ENCODE measurements at places on chromosomes 4 and X.

DNA sequence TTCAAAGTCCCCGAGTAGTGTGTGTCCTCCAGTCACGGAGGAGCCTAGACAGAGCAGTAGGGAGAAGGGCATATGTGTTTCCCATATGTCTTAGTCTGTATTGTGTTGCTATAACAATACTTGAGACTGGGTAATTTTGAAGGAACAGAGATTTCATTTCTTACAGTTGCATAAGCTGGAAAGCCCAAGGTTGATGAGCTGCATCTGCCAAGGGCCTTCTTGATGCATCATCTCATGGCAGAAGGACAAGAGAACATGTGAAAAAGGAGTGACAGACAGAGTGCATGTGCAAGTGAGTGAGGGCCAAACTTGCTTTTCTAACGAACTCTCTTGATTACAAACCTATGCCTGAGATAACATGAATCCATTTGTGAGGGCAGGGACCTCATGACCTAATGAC lies 243.4 kb downstream of the ARHGAP10 start:
- no peak for DNase-seq

GRCh38 chr4:173943547-173943946 lies 339.9 kb downstream of the FBXO8 start:
- DNase-seq: no peak

- DNase-seq: no peak
These were observed 145.5 kb upstream of the NPY2R start for GRCh38 chr4:155062948-155063347.

- no peak for DNase-seq
These were observed 614.4 kb upstream of the NR3C2 start for GRCh38 chr4:149056615-149057014.

DNA sequence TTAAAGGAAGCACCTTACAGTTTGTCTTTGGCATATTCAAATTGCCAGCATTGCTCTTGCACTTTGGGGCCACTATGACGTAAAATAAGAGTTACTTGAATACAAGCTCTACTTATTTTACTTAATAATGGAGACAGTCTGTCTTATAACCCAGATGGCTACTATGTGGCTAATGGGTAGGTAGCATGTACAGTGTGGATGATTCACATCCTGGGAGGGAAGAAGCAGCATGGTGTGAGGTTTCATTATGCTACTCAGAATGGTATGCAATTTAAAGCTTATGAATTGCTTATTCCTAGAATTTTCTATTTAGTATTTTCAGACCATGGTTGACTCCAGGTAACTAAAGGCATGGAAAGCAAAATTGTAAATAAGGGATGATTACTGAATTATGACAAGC lies 761.8 kb upstream of the ATOH1 start:
- DNase-seq: no peak

DNA sequence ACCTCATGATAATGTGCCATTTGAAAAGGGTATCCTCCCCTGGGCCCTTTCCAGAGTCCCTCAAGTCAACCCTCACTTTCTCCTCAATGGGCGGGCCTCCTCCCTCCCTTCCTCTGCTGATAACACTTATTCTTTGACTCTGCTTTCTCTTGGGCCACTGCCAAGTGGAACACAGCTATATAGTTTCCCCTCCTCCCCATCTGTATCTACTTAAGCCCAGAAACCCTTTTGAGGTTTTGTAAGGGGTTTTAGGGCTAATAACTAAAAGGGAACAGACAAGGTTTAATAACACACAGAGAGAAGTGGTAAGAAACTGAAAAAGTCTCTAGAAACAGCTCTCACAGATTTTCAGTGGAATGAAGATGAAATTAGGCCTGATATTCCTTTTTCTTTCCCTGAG lies 116.7 kb downstream of the GPC3 start:
- DNase-seq: no peak

- no peak for DNase-seq
These were observed 7.4 kb upstream of the HS3ST1 start for GRCh38 chr4:11436084-11436483.

- DNase-seq: no peak
These were observed at the start of gene LIMCH1 for GRCh38 chr4:41538017-41538733. LIMCH1 (plus strand) TSS chr4:41538157; CDS start chr4:41605996, 67,839 bp downstream.

DNA sequence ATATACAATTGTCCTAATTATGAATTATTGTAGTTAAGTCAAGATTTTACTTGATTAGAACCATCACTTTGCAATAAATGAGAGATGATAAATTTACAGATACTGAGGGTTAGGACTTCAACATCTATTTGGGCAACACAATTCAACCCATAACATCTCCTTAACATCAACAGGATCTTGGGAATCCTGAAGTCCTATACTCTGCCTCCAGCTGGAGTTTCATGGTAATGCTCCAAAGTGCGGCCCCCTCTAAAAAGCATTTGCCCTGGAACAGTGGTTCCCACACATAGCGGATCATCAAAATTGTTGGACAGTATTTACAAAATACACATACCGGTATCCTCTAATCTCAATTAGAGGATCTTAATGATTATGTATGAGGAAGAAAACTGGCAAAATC lies 618.6 kb downstream of the CENPC start:
- no peak for DNase-seq

DNA sequence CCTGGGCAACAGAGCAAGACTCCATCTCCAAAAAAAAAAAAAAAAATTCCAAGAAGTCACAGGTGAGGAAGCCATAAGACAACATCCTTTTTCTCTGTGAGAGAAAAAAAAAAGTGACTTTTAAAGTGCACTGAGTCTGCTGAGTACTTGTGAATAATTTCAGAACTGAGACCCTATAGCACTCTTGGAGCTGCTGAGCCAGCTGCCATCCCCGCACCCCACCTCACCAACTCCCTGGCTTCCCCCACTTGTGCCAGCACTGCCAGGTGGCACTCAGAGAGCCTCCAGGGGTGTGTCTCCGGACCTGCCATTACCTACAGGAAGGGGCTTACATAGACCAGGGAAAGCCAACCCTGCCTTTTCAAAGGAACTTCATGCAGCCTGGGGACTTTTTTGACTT lies 39.2 kb upstream of the HS3ST1 start:
- peak; percentile 3 for DNase-seq

- no peak for DNase-seq
These were observed 64.4 kb upstream of the PDLIM3 start for GRCh38 chr4:185599553-185600243.

- no peak for DNase-seq
These were observed 255.8 kb downstream of the UNC5C start for GRCh38 chr4:95293014-95293413.

DNA sequence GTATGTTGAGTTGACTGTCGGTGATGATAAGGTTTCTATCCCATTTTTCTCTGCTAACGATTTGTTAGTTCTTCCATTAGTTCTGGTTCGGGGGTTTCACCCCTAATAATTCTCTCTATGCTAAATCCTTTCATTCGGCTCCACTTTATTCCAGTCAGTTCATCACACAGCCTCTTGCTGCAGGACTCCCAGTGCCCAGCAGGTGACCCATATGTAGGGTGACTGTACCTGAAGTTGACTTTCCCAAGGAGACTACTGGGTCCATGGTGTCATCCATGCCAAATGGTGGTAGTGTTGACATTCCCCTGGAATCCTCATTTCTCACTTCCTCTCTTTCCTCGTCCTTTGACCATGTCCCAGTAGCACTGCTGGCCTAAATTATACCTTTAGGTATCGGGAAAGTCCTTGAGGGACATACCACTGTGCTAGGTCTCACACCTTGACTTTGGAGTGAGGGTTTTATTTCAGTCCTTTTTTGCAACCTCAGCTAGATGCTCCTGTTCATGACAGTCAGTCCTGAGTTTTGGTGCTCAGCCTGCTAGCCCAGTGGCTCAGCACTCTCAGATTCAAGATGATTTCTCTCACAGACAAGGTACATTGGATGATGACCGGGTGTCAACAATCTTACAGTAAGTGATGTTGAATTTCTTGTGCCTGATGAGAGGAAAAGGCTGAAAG lies 105.1 kb upstream of the ARHGAP24 start:
- no peak for DNase-seq

GRCh38 chrX:43474321-43474720 lies 181.8 kb upstream of the MAOA start:
- DNase-seq: no peak

DNA sequence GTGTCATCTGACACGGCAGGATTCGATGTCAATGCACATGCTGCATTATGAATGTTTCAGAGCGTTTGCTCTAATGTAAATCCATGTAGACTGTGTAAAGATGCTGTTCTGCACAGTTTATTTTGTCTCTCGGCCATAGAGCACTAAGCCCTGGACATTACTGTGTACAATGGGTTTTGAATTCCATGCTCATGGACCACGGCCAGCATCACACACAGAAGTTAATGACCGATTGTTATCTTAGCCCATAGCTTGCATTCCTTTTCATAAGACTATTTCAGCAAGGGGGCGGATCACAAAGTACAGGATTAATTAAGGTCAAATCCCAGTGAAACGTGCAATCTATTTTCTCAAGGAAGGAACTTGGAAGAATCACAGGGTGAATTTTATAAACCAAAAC lies 286.1 kb upstream of the TENM3 start:
- no peak for DNase-seq

DNA sequence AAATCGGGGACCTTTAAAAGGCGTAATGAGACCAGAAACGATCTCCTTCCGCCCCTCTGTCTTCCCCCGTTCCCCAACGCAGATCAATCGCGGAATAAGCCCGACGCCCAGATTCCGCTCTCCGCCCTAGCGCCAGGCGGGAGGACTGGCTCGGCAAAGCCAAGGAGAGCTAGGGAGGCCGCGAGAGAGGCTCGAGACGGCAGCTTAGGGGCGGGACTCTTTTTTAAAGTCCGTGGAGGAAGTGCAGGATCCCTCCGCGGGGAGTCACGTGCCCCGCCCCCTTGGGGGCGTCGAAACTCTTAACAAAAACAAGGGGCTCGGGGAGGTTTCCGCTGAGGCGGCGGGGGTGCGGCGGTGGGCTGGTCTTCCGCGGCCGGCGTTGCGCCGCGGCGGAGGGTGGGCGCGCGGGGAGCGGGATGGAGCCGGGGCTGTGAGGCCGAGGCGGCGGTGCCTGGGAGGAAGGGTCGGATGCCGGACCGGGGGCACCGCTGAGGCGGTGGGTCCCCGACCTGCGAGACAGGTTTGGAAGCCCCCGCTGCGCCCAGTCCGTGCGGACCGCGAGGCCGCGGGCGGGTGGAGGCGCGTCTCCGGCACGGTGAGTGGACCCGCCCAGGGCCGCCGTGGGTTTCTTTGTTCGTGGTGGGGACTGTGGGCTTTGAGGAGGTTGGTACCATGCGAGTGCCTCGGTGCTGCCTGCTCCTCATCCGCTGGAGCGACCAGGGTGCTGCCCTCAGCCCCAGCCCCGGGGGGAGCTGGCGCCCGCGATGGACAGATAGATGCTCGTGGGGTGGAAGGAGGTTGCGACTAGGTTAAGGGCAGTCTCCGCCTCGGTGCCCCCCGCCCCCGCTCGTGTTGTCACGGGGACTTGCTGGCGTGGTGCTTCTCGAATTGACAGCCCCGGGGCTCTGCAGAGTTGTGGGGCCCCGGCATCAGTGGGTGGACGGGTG lies at the start of gene CCNG2:
TSS of gene CCNG2 (plus strand) at position 296 of the 947 bp plus-strand sequence. CDS start 1,326 bp downstream, outside the sequence.
- DNase-seq: peak; percentile 78

- no peak for DNase-seq
These were observed 206.1 kb downstream of the PPP3CA start for GRCh38 chr4:101141230-101141629.

GRCh38 chrX:39299615-39300014 lies 498.4 kb downstream of the MID1IP1 start:
- no peak for DNase-seq

GRCh38 chr4:38284294-38285030 lies 324.3 kb downstream of the PTTG2 start:
- no peak for DNase-seq

GRCh38 chr4:81638698-81639097 lies 167.0 kb upstream of the RASGEF1B start:
- DNase-seq: no peak

DNA sequence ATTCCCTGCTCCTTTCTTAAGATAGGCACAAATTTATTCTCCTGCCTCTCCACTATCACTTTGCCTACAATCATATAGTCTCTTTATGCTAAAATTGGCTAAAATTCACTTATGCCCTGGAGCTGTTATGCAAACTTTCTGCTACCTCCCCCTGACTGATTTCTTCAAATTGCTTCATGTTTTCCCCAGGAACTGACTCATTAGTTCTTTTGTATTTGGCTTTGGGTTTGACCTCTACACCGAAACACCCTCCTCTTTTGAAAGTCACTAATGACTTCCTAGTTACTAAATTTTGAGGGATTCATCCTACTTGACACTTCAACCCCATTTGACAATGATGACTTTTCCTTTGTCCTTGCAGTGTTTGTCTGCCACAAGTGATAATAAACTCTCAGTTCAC lies 222.6 kb downstream of the NDST4 start:
- DNase-seq: no peak

DNA sequence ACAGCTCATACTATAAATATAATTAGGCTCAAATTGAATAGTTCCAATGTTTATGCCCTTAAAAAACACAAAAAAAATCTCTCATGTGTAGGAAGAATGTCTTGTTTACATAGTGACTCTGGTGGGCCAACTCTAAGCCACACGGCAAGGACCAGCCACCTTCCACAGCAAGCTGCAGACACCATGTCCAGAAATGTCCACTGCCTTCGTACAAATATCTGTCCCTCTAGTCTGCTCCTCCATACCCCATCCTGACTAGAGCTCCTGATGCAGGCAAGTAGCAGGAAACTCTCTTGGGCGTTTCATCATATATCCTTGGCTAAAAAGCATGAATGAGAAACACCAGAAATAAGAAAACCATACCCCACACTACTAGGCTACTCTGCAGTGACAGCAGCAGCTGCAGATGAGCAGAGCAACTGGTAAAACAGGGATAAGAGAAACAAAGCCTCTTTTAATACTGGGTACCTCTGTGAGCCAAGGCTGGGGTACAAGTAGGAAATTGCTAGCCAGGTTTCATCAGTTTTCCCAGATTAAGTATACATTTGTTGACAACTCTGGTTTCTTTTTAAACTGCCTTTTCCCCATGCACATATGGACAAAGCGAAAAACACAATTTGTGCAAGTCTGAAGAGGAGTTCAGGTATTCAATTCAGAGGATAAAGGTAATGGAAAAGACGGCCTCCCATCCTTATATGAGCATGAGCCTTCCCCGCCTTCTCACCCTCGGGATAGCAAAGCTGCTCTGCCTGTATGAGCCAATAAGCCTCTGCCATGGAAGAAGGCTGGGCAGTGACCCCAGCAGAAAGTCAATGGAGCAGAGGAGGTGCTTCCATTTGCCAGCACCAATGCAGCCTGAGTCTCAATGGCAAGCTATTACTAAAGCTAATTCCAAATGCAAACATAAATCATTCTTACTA lies 245.4 kb downstream of the DCLK2 start:
- DNase-seq: no peak

DNA sequence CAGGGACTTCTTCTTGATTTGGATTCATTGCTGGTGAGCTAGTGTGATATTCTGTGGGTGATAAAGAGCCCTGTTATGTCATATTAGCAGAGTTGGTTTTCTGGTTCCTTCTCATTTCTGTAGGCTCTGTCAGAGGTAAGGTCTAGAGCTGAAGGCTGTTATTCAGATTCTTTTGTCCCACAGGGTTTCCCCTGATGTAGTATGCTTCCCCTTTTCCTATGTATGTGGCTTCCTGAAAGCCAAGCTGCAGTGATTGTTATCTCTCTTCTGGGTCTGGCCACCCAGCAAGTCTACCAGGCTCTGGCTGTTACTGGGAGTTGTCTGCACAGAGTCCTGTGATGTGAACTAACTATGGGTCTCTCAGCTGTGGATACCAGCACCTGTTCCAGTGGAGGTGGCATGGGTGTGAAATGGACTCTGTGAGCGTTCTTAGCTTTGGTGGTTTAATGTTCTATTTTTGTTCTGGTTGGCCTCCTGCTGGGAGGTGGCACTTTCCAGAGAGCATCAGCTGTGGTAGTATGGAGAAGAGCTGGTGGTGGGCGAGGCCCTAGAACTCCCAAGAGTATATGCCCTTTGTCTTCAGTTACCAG lies 373.7 kb downstream of the AR start:
- DNase-seq: no peak

Measured in stimulated activated naive B cell treated with anti-CD40 and anti-IgM and Interleukin-4, amounts not matched to agents 10 μg/mL and 1 μg/mL and 100 μg/mL, for 72 hours (primary cell).